Fibroblast of skin of left biceps (primary cell): ENCODE measurements at places on chromosomes 7 and 10.

- DNase-seq: no peak
These were observed 28.6 kb downstream of the RTKN2 start for GRCh38 chr10:62239994-62240393.

DNA sequence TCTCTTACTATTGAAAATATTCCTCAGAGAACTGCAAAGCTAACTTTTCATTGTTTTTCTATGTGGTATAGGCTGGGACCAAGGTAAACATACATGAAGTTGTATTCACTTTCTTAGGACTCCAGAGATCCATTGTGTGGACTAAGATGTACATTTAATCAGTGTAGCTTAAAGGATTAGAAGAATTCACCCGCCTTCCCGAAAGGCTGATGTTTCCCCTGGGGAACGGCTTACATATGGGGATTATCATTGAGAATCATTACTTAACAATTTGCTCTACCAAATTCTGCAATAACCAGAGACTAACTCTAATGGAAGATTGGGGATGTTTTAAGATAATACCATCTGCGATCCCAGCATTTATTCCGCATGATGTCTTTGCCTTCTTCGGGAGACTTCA, 257.1 kb upstream of the KIAA1217 start:
- no peak for DNase-seq

DNA sequence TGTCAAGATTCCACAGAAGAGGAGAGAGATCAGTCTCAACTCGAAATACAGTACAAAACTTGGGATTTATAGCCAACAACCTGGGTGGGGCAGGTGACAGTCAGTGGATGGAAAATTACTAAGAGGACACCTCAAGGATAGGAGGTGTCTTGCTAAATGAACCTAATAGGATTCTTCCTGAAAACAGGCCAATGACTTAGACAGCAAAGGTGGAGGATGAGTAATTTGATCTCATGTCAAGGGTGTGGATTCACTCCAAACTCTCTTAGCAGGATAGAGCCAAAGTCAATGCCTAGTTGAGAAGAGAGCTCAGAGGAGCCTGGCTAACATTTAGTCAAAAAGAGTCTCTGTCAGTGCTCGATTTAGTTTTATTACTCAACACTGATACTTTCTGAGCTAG, 106.7 kb upstream of the INSYN2A start:
- DNase-seq: no peak

DNA sequence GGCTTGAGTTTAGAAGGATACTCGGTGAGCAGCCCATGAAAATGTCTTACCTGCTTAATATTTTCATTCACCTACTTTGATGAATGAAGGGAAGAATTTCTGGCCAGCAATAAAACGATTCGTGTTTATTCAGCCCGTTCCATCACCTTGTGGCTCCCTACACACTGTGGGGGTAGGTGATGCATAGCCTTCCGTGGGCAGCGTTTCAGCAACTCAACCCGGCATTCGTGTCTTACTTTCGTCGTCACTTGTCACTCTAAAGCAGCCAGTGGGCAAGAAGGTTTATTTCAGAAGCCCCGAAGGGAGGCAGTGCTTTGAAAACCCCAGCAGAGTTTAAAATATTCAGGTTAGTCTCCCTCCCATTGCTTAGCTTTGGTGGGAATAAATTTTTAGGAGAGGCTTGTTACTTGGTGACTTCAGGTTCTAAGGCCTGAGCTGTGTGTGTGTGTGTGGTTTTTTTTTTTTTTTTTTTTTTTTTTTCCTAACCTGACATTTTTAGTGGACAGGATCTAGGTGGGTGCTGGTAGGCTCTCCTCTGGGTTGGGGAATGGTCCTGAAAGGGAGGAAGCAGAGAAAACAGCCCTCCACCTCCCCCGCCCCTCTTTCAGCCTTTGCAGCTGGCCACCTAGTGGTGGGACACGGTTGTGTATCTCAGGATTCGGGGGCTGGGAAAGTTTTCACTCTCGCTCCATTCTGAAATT, 1.8 kb downstream of the GRK5 start:
- DNase-seq: no peak

- no peak for DNase-seq
These were observed 202.0 kb downstream of the MAD1L1 start for GRCh38 chr7:2030475-2031450.

DNA sequence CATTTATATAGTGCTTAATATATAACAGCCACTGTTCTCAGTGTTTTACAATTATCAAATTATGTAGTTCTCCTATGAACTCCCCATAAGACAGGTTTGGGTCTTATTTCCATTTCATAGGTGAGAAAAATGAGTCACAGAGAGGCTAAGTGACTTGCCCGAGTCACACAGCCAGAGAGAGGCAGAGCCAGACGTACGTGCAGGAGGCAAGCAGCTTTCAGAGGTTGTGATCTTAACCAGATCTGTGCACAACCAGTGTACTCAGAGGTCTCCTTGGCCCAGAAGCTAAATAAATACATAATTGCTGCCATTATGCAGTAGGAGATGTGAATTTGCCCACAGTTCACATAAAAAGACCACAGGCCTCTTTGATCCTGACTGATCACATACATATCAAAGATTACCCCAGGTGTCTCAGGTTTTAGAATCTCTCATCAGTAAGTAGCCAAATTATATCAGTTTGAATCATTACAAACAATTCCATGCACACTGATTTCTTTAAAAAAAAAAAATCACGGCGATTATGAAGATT, 304.7 kb upstream of the AOAH start:
- no peak for DNase-seq

DNA sequence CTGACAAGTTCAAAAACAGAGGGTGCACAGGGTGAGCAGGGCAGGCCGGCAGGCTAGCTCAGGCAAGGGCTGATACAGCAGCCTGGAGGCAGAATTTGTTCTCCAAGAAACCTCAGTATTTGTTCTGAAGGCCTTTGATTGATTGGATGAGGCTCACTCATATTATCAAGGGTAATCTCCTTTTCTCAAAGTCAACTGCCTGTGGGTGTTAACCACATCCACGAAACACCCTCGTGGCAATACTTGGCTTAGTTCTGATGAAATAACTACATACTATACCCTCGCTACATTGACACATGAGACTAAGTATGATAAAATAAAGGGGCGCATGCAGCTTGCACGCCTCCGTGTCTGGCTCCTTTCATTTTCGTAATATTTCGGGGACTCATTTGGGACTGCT, 4.4 kb upstream of the PPP2R2D start:
- DNase-seq: no peak

DNA sequence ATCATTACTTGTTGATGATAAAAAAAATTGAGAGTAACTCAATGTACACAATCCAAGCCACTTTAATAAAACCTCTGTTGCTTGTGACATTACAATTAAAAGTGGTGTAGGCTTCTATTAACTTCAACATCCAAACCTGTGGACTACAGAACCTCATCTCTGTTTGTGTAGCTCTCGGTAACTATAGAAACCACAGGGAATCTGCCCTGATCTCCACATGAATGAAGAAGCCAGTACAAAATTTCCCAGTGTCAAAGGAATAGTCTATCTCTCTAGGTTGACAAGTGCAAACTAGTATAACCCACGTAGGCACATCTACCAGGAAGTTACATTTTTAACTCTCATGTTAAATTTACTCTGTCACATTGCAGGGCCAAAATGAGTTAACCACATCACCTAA, 204.3 kb downstream of the CHCHD3 start:
- no peak for DNase-seq

DNA sequence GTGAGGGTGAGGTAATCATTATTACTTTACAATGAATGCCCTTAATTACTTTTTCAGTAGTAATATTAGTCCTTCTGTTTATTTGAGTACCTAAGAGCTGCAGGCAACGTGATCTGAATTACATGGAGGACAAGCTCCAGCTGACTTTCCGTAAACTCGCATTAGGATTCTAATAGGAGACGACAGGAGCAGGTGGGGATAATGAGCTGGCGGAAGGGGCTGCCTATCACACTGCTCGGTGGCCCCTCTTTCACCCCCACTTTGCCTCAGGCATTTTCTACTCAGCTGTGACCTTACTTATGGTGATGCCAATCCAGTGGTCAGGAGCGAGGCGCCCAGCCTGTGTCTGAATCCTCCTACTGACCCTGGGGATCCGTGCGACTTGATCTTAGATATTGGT, at the start of gene C7orf33:
TSS of gene C7orf33 (plus strand) at position 296 of the 400 bp plus-strand sequence. CDS start 160 bp downstream, outside the sequence.
- no peak for DNase-seq

DNA sequence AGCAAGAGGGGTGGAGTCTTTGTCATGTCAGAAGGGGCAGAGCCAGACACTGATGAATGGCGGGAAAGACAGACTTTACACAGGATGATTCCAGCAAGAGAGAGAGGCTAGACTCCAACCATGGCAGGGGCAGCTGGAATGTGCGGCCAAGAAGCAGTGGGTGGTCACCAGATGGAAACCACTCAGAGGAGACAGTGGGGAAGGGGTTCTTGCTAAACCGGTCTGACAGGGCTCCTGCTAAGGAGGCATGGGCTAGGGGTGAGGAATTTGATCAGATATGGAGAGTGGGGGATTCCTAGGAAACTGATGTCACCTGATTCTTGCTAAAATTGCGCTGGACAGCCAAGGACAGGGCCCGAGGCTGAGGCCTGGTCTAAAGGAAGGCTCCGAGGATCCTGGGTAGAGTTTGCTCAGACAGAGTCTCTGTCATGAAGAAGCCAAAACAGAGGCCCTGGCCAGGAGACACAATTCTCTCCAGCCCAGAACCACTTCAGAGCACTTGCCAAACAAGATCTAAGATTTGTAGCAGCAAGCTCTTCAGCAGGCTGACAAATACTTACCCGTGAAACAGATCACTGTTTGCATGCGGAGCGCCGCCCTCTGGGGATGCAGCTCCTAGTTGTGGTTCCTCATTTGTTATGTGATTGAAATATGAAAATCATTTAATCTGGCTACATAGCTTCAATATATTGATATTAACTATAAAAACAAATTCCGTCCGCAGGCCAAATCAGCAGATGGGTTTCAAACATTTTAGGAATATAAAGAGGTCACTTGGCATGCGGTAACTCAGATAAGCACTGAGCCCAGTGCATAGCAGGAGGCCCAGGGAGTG, 377.0 kb downstream of the TCERG1L start:
- no peak for DNase-seq

GRCh38 chr7:96284240-96284639, 37.7 kb downstream of the SLC25A13 start:
- DNase-seq: no peak

DNA sequence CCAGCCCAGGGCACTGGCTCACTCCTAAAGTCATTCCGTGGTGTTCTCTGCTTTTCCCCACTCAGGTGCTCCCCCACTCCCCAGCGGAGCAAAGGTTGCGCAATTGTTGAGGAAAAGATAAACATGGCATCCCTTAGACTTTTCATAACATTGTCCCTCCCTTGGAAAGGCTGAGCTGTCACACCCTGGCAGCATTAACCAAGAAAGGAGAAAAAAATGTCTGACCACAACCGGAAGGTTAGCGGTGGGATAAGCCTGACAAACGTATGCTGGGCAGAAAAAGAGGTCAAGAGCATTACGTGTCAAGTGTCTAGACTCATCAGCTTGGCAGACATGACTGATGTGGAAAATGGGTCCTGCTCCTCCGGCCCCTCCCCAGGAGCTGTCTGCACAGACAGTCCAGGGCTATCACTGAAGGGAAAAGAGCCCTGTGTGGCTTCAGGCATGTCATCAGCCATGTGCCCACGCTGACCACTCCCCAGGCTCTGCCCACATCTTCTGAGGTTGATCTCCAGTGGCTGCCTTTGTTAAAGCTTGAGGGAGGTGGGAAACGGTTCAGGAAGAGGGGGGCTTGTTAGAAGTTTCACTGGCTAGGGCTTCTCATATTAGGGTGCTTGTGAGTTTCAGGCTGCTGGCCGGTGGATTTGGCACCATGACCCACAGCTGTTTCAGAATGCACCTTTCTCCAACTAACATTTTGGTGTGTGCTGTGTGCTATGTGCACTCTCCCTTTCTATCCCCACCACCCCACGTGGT, 30.1 kb downstream of the BTBD16 start:
- no peak for DNase-seq

DNA sequence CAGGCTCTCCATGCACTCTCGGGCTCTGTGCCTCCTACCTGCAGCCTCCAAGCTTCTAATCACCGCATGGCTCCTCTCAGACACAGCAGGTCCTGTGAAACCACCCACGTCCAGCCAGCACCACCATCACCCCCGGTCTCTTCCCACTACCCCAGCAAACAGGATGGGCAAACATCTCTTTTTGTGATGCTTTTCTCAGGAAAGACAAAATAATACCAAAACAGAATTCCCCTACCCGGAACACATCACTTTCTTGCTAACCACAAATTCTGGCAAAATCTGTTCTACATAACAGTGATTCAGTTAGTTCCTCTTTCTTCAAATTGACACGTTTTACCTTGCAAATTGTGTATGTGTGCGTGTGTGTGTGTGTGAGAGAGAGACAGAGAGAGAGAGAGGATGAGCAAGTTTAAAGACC, 6.5 kb downstream of the SNX8 start:
- no peak for DNase-seq
